Mammary microvascular endothelial cell (primary cell): ENCODE measurements at places on chromosomes 4 and X. TPM values are rescaled to one million over a fixed set of nuclear protein-coding genes. Genes with fewer than 3 reads are reported as not detected.

The ERCC6L gene
- total RNA-seq, result 6.7 and 7.9 TPM in 2 replicates

The NDUFA1 gene
- 79.8 and 88.5 TPM in 2 replicates for total RNA-seq

The F8 gene
- total RNA-seq, result 2.1 and 3.1 TPM in 2 replicates

The RBM46 gene
- total RNA-seq, result not detected in 2 replicates

The AMBN gene
- total RNA-seq, result not detected in 2 replicates

The ZNF732 gene
- 1.6 and 2.0 TPM in 2 replicates for total RNA-seq
